ENCODE measurements at places on chromosomes 1 and 21. TPM values are rescaled to one million over a fixed set of nuclear protein-coding genes. Genes with fewer than 3 reads are reported as not detected.

The PLXNA2 gene
- 14.3 TPM for total RNA-seq

The WNT3A gene
- 0.25 TPM for total RNA-seq

The GCSAML gene
- not detected for total RNA-seq

The PCBP3 gene
- total RNA-seq, result 15.3 TPM

The E2F2 gene
- total RNA-seq, result 0.48 TPM

The NIPAL3 gene
- 29.0 TPM for total RNA-seq

The KRTAP10-9 gene
- total RNA-seq, result not detected

The CHI3L2 gene
- 0.24 TPM for total RNA-seq

The SMPDL3B gene
- 0.52 TPM for total RNA-seq

The SCMH1 gene
- 30.0 TPM for total RNA-seq

The RAB42 gene
- 0.41 TPM for total RNA-seq

The GPR52 gene
- total RNA-seq, result 1.4 TPM

The CD5L gene
- not detected for total RNA-seq

The CTSK gene
- total RNA-seq, result 2.4 TPM

The FAM72C gene
- 7.3 TPM for total RNA-seq

The NTMT2 gene
- total RNA-seq, result not detected

The ASPM gene
- 31.6 TPM for total RNA-seq

The OR10K2 gene
- total RNA-seq, result 0.27 TPM

The TFB2M gene
- 16.9 TPM for total RNA-seq

The DDOST gene
- 207 TPM for total RNA-seq

The AKR7A3 gene
- total RNA-seq, result 0.63 TPM

The PTAFR gene
- 0.23 TPM for total RNA-seq

The GUCA2B gene
- total RNA-seq, result not detected

The RSPH1 gene
- total RNA-seq, result 1.5 TPM

The DENND4B gene
- total RNA-seq, result 11.0 TPM

The AADACL3 gene
- total RNA-seq, result 0.38 TPM

The RSPO1 gene
- 0.42 TPM for total RNA-seq

The SIK1 gene
- 1.9 TPM for total RNA-seq

The CYP4X1 gene
- total RNA-seq, result 26.1 TPM

The IGSF21 gene
- 5.0 TPM for total RNA-seq

The MEX3A gene
- total RNA-seq, result 17.9 TPM

The ITGB2 gene
- total RNA-seq, result not detected

The PODN gene
- total RNA-seq, result 0.31 TPM

The CLEC20A gene
- total RNA-seq, result not detected

The INSRR gene
- 0.13 TPM for total RNA-seq

The ADCY10 gene
- 0.11 TPM for total RNA-seq

The IVNS1ABP gene
- 52.9 TPM for total RNA-seq

The STYXL2 gene
- total RNA-seq, result 0.27 TPM

The HSD3B2 gene
- 0.19 TPM for total RNA-seq

The JUN gene
- 19.1 TPM for total RNA-seq

The CELA3A gene
- total RNA-seq, result not detected

The GBP6 gene
- not detected for total RNA-seq

The RXFP4 gene
- 1.6 TPM for total RNA-seq

The SLAMF9 gene
- total RNA-seq, result not detected

Measured in motor neuron (in vitro differentiated cells).